GM23248 (cell line): ENCODE measurements at places on chromosomes 13 and 19. TPM values are rescaled to one million over a fixed set of nuclear protein-coding genes. Genes with fewer than 3 reads are reported as not detected.
A peak's percentile ranks its signal among the peaks of the same experiment; 100 is the strongest.

Gene TNFRSF19
- 3.4 and 5.4 TPM in 2 replicates for total RNA-seq

DNA sequence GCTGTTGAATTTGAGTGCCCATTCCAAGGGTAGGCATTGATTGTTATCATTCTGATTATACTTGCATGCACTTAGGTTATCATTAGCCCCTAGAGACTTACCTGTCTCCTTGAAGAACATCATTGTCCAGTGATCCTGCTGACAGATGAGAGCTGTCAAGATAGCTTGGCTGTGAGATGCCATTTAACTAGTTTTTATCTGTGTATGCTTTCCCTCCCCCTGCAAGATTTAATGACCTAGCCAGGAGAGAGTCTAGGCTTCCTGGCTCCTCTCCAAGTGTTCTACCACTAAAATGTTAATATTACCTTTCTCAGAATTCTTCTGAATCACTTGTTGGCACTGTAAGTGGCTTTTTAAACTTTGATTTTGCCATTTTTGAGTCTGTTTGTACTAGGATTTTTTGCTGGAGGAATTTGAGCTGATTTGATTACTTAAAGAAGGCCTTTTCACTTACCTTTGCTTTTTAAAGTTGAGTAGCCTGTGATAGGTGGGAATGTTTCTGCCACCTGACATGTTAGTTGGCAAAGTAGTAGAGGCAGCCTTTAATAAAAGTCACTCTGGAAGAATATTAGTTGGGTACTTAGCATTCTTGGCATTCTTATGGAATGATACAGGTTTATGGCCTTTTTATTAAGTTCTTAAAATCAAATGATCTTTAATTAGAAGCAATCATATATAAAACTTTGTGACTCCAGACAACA is 41.1 kb downstream of the ARHGAP35 start:
- H3K4me1 ChIP-seq: peaks cover 53% of the 10 kb centered on the region
- peak overlapping the region; percentile 96 for H3K27ac ChIP-seq
- H3K36me3 ChIP-seq: no peaks in the 10 kb centered on the region
- peak; percentile 51 for DNase-seq

Gene KCNRG
- 0.97 TPM in 1 of 2 replicates, not detected in the other for total RNA-seq

DNA sequence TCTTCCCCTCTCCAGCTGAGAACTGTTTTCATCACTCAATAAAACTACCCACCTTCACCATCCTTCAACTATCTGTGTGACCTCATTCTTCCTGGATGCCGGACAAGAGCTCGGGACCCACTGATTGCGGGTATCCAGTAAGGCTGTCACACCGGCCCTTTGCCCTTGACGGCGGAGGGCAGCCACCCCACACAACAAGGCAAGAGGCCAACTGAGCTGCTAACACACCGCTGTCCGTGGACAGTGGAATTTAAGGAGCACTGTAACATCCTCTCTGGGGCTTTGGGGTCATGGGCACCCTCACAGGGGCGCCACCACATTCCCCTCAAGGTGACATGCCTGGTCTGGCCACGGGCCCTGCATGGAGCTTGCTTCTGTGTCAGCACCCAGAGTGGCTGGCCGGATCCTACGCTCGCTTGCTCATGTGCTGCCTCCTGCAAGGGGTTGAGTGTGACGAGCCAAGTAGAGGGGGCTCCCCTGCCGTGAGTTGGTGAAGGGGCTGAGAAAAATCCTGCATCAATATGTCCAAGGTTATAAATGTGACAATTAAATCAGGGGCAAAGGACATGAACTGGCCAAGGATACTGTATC is 31.4 kb downstream of the LHFPL6 start:
- H3K4me1 ChIP-seq: 0 out of 2 replicates have a peak, but pooled peaks cover 10% of the 10 kb centered on the region
- H3K27me3 ChIP-seq: no peaks in the 10 kb centered on the region
- no peaks in the 10 kb centered on the region for H3K36me3 ChIP-seq
- no peak for DNase-seq
- H3K27ac ChIP-seq: no peak overlapping the region

- H3K27ac ChIP-seq: no peak overlapping the region
- DNase-seq: peak; percentile 10
- H3K4me1 ChIP-seq: peaks cover 13% of the 10 kb centered on the region; the same call in 1 of the 2 replicates
- no peaks in the 10 kb centered on the region for H3K27me3 ChIP-seq
- no peaks in the 10 kb centered on the region for H3K36me3 ChIP-seq
Measured at GRCh38 chr13:50386541-50387050, 371.4 kb downstream of the KCNRG start.

- H3K4me1 ChIP-seq: no peaks in the 10 kb centered on the region
- H3K27ac ChIP-seq: no peak overlapping the region
- no peaks in the 10 kb centered on the region for H3K36me3 ChIP-seq
- no peak overlapping the region for H3K4me3 ChIP-seq
- DNase-seq: no peak
Measured at GRCh38 chr19:42165146-42165545, 32.9 kb upstream of the POU2F2 start.

Gene REX1BD
- 79.9 and 133 TPM in 2 replicates for total RNA-seq

- H3K27ac ChIP-seq: no peak overlapping the region
- H3K36me3 ChIP-seq: no peaks in the 10 kb centered on the region
- H3K4me3 ChIP-seq: no peak overlapping the region
- H3K27me3 ChIP-seq: no peaks in the 10 kb centered on the region
Measured at GRCh38 chr19:43433689-43434088, 19.0 kb downstream of the TEX101 start.

GRCh38 chr13:113432506-113433270 is 20.6 kb downstream of the ADPRHL1 start:
- no peak overlapping the region for H3K4me3 ChIP-seq
- H3K27ac ChIP-seq: no peak overlapping the region
- no peaks in the 10 kb centered on the region for H3K27me3 ChIP-seq
- no peak for DNase-seq
- no peaks in the 10 kb centered on the region for H3K4me1 ChIP-seq

Gene ZSCAN4
- not detected in 2 replicates for total RNA-seq

DNA sequence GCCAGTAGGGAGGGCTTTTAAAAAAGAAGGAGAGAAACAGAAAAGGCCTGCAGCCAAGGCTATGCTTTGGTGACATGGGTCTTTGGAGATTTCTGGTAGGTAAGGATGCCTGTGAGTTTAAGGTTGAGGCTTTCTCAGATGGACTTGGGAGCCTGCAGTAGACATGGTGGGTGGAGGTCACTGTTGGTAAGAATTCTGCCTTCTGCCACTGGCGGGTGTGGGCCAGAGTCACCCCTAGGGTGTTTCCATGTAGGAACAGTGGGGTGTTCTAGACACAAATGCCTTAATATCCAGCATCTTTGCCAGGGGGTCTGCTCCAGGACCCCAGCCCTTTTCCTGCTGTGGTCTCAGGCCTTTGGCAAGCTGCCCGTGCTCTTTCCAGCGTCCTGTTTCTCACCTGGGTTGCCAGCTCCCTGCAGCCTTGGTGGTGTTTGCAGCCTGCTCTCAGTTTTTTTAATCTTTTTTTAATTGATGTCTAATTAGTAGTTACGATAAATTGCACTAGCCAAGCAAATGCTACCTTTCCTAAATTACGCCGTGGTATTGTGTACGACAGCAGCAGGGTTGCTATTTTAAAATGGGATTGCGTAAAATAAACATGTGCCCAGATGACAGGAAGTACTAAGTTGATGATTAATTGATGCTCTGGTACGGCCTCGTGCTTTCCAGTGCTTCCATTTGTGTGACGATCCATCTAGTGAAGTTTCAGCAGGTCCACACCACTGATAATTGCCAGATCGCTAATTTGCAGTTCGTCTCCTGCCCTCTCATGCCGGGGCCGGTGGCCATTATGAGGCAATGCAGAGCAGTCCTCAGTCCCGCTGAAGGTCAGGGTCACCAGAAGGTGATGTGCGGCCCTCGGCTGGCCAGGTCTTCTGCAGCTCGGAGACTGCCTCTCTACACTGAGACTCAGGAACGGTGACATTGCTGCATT is 35.3 kb upstream of the NPAS1 start:
- H3K4me3 ChIP-seq: no peak overlapping the region
- H3K27ac ChIP-seq: 0 out of 2 replicates have a peak overlapping the region, but pooled peaks have one; percentile 10
- DNase-seq: peak; percentile 48

DNA sequence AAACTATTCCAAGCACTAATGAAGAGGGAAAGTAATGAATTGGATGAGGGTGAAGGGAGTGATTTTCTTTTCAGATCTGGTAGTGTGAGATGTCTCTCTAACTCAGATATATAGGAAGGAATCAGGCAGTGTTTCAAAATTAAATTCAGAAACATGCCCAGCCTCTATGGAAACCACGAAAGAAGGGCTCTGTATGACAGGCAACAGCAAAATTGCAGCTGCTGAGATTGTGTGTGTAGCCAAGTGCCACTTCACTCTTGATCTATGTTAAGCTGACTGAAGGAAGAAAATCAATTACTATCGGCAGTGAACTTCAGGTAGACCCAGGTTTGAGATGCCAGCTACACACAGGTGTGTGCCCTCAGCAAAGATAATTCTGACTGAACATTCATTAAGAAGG is 387.4 kb downstream of the PCDH9 start:
- no peak overlapping the region for H3K4me3 ChIP-seq
- no peaks in the 10 kb centered on the region for H3K36me3 ChIP-seq
- no peak for DNase-seq
- H3K27me3 ChIP-seq: no peaks in the 10 kb centered on the region

Gene PRSS57
- not detected in 2 replicates for total RNA-seq

Gene GRK1
- total RNA-seq: not detected in 2 replicates

Gene SIRT2
- total RNA-seq: 57.9 and 64.4 TPM in 2 replicates

- H3K36me3 ChIP-seq: no peaks in the 10 kb centered on the region
- H3K4me1 ChIP-seq: no peaks in the 10 kb centered on the region
- H3K27me3 ChIP-seq: no peaks in the 10 kb centered on the region
- no peak overlapping the region for H3K4me3 ChIP-seq
- no peak overlapping the region for H3K27ac ChIP-seq
Measured at GRCh38 chr13:25541434-25542123, 169.8 kb downstream of the ATP8A2 start.

Gene PTGIR
- total RNA-seq: 18.0 and 21.1 TPM in 2 replicates

Gene MEGF8
- total RNA-seq: 26.6 and 28.5 TPM in 2 replicates

DNA sequence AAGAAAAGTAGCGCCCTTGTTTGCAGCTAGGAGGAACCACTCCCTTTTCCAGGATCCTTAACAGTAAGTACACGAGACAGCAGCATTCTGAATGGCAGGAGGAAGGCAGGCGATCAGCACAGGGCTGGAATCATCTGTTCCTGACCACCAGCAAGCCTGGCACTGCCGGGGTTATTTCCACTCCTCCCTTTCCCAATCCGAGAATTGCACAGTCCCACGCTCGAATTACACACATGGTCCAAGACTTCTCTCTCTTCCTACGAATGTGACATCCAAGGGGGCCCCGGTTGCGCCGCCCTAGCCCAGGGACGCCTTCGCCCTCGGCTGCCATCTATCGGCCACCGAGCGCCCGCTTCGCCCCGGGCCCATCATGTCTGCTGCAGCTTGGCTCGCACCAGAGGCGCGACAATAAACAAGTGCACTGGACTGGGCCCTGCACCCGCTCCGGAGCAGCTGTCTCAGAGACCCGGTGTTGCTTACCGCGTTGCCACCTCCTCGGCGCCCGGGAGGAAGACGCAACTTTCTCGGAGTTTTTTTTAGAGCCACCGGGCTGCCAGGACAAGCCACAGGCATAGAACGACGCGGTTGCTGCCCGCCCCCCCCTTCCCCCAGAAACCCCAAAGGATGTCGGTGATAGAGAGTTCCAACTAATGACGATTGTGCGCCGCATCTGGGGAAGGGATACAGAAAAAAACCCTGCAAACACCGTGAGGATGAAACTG is at the start of gene SLITRK5:
TSS of gene SLITRK5 (plus strand) at position 341 of the 722 bp plus-strand sequence. CDS start 4,018 bp downstream, outside the sequence.
- H3K27me3 ChIP-seq: peaks cover 33% of the 10 kb centered on the region
- no peaks in the 10 kb centered on the region for H3K4me1 ChIP-seq
- H3K36me3 ChIP-seq: no peaks in the 10 kb centered on the region
- H3K27ac ChIP-seq: no peak within 1 kb of the TSS

DNA sequence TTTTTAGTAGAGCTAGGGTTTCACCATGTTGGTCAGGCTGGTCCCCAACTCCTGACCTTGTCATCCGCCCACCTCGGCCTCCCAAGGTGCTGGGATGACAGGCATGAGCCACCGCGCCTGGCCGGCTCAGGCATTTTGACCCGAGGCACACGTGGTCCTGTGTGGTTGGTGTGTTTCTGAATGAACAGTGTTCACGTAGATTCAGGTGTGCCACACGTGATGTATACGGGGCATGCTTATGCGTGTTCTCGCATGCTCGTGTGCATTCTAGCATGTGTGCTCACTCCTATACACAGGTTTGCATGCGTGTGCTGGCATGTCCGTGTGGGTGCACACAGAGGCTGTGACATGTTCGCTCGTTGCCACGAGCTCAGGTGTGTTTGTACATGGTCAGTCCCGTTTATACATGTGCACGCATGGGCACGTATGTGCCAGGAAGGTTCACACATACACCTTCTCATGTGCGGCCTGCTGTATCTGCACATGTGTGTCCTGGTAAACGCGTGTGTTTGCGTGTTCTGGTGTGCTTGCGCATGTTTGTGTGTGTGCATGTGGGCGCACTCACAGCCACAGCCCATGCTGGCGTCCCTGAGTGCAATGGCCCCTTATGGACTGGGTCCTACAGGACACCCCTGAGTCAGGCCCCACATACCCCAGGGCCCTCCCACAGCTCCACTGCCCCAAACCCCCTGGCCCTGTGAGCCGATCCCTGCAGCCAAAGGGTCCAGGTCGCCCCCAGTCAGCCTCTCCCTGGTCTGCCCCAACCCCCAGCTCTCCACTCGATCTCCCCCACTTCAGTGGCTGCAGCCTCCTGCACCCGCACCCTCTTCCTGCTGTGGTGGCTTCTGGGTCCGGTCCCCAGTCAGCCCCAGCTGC is 20.6 kb upstream of the TCF3 start:
- 0 out of 2 replicates have a peak overlapping the region, but pooled peaks have one; percentile 39 for H3K4me3 ChIP-seq
- H3K27ac ChIP-seq: no peak overlapping the region
- no peak for DNase-seq
- H3K27me3 ChIP-seq: peaks cover 35% of the 10 kb centered on the region
- no peaks in the 10 kb centered on the region for H3K36me3 ChIP-seq

DNA sequence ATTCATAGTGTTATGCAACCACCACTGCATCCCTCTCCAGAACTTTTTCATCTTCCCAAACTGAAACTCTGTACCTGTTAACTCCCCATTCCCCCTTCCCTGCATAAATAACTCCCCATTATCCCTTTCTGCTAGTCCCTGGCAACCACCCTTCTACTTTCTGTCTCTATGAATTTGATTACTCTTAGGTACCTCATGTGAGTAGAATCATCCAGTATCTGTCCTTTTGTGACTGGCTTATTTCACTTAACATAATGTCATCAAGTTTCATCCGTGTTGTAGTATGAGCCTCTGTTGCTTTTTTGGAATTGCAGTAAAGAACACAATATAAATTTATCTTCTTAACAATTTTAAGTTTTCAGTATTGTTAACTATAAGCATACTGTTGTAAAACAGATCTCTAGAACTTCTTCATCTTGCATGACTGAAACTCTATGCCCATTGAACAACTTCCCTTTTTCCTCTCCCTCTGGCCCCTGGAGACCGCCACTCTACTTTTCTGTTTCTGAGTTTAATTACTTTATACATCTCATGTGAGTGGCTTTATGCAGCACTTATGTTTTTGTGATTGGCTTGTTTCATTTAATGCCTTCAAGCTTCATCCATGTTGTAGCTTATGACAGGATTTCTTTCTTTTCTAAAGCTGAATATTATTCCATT is 87.3 kb upstream of the ABCC4 start:
- H3K4me3 ChIP-seq: no peak overlapping the region
- H3K27ac ChIP-seq: no peak overlapping the region
- no peaks in the 10 kb centered on the region for H3K36me3 ChIP-seq
